ENCODE measurements at places on chromosomes 6 and 20.

DNA sequence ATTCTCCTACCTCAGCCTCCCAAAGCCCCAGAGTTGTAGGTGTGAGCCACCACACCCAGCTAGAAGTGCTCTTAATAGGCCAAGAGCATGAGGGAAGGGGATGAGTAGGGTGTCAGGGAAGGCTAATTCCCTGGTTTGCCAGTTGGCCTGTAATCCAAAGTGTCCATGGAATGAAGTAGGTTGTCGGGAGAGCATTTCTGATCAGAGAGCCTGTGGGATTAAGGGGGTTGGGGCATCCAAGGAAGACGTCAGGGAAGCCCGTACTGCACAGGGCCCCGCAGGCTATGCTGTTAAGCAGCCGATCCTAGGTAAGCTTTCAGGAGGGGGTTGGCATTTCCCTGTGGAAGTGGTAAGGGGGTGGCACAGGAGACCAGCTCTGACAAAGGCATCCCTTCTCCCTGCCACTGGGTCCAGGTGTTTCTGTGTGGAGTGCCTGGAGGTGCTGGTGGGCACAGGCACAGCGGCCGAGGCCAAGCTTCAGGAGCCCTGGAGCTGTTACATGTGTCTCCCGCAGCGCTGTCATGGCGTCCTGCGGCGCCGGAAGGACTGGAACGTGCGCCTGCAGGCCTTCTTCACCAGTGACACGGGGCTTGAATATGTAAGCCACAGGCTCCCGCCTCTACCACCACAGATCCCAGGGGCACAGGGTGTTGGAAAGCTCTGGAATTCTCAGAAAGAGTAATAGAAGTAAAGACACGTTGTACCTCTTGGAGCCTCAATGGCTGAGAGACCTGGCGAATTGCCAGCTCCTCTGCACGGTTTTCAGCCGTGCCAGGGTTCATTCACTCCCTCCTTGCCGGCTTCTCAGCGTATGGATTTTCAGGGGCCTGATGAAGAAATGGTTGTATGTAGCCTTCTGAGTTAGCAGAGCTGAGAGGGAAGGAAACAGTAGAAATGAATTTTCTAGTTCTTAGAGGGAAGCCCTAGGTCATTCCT is 21.4 kb upstream of the MAPRE1 start:
- no peak for DNase-seq

DNA sequence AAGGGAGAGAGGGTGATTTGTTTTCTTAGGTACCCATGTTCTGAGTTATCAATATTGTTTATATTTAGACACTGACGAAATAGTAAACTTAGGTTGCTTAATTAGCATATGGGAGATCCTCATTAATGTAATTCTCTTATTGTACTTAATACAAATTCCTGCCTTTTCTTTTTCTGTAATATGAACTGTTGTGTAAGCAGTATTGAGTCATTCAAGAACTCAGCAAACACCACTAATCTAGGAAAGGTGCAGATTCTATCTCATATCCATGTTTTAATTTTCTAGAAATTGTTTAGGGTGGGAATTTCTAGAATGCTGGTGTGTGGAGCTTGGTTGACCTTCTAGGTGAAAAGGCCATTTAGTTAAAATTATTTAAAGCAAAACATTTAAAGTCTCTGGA is 216.0 kb downstream of the ZFAND3 start:
- no peak for DNase-seq

- DNase-seq = no peak
Observed at GRCh38 chr6:75941509-75941908, 131.0 kb downstream of the IMPG1 start.

- no peak for DNase-seq
Observed at GRCh38 chr6:146905181-146905704, 299.0 kb upstream of the STXBP5 start.

DNA sequence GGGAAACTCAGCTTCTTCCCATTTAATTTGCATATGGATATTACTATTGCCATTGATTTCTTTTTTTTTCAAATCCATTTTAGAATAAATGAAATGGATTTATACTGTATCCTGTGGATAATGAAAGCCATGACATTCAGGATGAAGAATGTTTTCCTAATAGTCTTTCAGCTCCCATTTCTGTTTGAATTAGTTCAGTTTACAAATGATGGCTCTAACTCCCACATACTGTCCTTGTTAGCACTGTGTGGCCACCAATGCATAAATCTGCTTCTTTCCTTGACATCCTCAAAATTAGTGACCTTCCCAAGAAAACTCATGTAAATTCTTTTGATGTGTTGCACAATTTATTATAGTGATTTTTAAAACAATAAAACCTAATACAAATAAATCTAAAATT is 693.2 kb upstream of the GJE1 start:
- DNase-seq = no peak

DNA sequence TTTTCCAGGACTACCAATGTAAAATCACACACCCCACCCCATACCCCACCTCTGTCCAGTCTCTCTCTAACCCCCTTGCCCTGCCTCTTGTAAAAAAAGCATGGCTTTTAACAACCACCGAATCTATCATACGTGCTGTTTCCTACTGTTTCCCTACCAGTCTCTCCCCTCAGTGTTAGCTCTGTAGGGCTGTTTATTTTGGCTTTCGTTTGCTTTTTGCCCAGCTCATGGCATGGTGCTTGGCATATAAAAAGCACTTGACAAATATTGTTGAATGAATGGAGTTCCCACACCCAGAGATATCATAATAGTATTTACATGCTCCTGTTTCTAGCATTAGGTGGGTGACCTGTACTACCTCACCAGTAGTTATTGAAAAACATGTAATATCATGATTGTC is 148.2 kb downstream of the OPRM1 start:
- DNase-seq = no peak

DNA sequence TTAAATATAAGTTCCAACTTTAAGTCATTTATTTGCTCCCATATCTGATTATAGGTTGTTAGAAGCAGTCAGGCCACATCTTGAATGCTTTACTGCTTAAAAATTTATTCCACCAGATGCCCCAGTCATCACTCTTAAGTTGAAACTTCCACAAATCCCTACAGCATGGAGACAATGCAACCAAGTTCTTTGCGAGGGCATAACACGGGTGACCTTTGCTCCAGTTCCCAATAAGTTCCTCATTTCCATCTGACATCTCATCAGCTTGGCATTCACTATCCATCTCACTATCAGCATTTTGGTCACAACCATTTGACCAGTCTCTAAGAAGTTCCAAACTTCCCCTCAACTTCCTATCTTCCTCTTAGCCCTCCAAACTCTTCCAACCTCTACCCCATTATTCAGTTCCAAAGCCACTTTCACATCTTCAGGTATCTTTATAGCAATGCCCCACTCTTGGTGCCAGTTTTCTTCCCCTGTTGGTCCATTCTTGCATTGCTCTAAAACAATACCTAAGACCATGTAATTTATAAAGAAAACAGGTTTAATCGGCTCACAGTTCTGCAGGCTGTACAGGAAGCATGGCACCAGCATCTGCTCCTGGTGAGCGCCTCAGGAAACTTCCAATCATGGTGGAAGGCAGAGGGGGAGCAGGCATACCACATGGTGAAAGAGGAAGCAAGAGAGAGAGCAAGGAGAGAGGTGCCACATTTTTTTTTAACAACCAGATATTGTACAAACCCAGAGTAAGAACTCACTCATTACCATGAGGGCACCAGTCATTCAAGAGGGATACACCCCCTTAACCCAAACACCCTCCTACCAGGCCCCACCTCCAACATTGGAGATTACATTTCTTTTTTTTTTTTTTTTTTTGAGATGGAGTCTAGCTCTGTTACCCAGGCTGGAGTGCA is 15.9 kb upstream of the ITPR3 start:
- peak; percentile 47 for DNase-seq

DNA sequence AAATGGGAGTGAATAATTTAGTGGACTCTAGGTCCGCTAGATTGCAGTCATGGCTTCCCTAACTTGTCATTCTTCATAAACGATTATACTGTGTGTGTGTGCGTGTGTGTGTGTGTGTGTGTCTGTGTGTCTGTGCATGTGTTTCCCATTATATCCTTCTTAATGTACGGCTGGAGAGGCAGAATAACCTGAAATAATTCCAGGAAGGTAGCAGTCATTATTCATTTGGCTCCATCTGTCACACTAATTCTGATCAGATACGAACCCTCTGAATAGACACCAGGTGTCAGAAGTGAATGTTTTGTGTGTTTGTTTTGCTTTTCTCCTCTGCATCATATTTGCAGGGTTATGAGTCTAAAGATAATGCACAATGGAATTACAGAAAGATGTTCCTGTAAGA is 372.9 kb downstream of the DOK5 start:
- DNase-seq = no peak

DNA sequence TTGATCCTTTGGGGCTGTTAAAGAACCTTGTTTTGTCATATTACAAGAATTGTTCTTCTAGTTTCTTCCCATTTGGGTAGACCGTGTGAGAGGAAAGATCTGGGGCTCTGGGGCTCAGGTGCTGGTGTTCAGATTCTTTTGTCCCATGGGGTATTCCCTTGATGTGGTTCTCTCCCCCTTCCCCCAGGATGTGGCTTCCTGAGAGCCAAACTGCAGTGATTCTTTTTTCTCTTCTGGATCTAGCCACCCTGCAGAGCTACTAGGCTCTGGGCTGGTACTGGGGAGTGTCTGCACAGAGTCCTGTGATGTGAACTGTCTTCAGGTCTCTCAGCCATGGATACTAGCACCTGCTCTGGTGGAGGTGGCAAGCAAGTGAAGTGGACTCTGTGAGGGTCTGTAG is 480.5 kb upstream of the MAN1A1 start:
- no peak for DNase-seq

- peak; percentile 66 for DNase-seq
Observed at GRCh38 chr6:148557796-148558321, 189.0 kb upstream of the UST start.

GRCh38 chr6:164887660-164888059 is 421.7 kb downstream of the C6orf118 start:
- no peak for DNase-seq

DNA sequence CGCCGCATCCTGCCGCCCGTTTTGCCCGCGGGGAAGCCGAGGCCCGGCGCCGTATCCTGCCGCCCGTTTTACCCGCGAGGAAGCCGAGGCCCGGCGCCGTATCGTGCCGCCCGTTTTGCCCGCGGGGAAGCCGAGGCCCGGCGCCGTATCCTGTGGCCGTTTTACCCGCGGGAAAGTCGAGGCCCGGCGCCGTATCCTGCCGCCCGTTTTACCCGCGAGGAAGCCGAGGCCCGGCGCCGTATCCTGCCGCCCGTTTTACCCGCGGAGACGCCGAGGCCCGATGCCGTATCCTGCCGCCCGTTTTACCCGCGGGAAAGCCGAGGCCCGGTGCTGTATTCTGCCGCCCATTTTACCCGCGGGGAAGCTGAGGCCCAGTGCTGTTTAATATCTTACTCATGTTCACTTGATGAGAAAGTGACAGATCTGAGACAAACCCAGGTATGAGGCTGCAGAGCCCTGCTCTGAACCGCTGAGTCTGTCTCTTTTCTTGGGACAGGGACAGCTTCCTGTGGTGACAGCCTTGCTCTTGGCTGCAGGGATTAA is 129.4 kb downstream of the CDH26 start:
- DNase-seq = no peak
